ENCODE measurements at places on chromosomes 7 and 10. TPM values are rescaled to one million over a fixed set of nuclear protein-coding genes. Genes with fewer than 3 reads are reported as not detected.

DNA sequence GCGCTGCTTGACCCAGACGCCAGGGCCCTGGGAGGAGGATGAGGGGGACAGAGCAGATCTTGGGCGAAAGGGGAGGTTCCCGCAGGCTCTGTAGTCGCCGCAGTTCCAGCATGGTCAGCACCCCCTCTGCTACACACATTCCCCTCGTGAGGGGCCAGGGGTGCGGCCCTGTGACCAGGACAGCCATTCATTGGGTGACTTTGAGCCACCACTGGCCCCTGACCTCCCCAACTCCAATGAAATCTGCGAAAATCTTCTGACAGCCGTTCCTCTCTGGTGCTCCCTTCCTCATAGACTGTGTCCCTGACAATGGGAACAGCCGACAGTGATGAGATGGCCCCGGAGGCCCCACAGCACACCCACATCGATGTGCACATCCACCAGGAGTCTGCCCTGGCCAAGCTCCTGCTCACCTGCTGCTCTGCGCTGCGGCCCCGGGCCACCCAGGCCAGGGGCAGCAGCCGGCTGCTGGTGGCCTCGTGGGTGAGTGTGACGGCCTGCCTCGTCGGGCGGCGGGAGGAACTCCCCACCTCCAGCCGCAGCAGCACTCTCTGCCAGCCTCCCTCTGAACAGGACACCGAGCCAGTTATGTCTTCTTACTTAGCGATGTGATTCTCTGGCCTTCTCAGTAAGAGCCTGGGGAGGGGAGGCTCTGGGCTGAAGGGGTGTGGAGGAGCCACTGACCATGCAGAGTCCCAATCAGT, 825 bp downstream of the TMEM176A start:
- DNase-seq, result peak; percentile 65

GRCh38 chr7:140232957-140233917, 56.5 kb upstream of the KDM7A start:
- no peak for DNase-seq

DNA sequence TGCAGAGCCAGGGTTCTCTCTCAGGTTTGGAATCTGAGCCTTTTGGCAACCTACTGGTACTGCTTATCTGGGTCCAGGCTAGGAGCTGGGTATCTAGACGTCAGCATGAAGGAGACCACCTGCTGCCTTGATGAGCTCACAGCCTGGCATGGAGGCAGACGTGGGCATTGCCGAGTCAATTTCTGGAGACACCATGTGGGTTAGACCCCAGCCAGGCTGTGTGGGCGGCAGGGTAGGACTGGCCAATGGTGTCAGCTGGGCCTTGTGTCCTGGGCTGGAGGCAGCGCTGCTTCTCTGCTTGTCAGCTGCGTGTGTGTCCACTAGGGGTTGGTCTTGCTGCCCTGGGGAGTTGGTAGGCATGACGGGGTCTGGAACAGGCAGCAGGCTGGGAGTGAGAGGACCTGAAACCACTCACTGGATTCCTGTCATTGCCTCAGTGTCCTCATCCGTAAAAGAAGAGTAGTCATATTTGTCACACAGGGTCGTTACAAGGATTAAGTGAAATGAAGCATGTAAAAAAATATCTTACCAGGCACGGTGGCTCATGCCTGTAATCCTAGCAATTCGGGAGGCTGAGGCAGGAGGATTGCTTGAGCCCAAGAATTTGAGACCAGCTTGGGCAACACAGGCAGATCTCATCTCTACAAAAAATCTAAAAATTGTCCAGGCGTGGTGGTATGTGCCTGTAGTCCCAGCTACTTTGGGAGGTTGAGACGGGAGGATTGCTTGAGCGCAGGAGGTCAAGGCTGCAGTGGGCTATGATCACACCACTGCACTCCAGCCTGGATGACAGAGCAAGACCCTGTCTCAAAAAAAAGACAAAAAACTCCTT, 31.7 kb upstream of the ANKRD2 start:
- DNase-seq, result no peak

DNA sequence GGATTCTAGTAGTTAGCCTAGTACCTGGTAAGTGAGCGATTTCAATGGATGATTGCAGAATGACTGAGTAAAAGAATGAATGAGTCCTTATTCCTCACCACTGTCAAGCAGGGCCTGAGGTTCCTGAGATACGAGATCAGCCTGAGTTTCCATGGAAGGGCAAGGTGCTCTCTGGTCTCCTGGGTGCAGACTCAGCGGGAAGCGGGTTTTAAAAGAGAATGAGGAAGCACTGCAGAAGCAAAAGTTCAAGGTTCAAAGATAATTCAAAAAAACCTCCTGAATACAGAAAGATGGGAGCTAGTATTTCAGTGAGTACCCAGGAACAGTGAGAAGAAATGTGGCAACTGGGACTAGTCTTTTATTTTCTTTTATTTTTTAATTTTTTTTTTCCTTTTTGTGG, 4.3 kb downstream of the ZNF3 start:
- DNase-seq, result no peak

- no peak for DNase-seq
Observed at GRCh38 chr10:77820349-77820748, 106.2 kb downstream of the DLG5 start.

- DNase-seq, result no peak
Observed at GRCh38 chr7:12493407-12493806, 77.1 kb upstream of the SCIN start.

DNA sequence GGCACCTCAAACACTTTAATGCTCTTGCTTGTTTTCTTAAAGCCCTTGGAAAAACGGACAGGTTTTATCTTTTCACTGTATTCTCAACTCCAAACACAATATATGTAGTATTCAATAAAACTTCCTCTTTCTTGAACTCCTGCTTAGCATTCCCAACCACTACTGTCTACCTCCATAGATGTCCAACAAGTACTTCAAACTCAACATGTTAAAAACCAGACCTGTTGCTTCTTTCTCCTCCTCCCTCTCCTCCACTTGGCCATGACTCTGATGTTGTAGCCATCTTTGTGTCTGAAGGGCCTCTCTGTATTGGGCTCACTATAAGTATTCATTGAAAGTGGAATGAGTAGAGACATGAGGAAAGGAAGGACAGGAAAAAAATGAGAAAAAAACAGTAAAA, 16.2 kb upstream of the COL17A1 start:
- DNase-seq, result no peak

GRCh38 chr7:154302380-154302779, 250.2 kb downstream of the DPP6 start:
- DNase-seq, result no peak

DNA sequence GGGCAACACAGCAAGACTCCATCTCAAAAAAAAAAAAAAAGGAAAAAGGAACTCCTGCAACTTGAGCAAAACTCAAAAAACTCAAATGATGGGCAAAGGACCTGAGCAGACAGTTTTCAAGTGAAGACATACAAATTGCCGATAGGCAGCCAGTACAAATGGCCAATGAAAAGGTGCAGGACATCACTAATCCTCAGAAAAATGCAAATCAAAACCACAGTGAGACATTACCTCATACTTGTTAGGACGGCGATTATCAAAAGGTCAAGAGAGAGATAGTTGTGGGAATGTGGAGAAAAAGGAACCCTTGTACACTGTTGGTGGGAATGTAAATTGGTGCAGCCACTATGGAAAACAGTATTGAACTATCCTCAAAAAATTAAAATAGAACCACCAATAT, 16.8 kb downstream of the SVOPL start:
- no peak for DNase-seq

DNA sequence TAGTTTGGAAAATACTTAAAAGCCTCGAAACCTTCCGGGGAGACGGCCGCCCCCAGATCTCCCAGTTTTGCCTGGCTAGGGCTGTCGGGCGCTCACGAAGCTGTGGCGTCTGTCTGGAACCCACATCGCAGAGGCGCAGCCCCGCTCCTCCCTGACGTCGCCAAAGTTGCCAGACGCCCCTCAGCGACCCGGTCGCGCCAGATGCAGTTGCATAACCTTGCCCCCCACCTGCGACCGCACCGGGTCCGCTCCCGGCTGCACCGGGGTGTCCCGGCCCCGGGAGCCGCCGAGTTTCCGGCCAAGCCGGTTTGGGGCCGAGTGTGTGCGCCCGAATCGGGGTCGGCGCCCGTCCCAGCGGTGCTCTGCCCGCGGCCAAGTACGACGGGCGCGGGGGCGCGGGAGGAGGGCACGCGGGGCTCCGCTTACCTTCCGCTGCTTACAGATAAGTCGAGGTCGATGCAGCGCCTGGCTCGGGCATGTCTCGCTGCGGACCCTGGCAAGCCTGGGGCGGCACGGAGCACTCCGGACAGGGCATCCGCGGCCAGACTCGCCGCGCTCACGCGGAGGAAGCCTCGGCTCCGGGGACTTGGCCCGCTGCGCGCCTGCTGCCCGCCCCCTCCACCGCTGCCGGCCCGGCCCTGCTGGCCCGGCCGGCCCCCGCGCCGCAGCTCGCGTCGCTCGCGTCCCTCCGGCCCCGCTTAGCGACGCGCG, 665 bp downstream of the INSYN2A start:
- DNase-seq, result peak; percentile 82

Gene LDB1
- polyA plus RNA-seq, result 170 TPM

Gene SFTPA1
- not detected for polyA plus RNA-seq

Gene C7orf33
- polyA plus RNA-seq, result not detected

Gene POLR2J2
- polyA plus RNA-seq, result 2.1 TPM

Gene ASB10
- not detected for polyA plus RNA-seq

Gene CRTAC1
- polyA plus RNA-seq, result 1.2 TPM

Gene ERVW-1
- 0.08 TPM for polyA plus RNA-seq

Gene MYL10
- polyA plus RNA-seq, result 0.18 TPM

Gene BTBD16
- polyA plus RNA-seq, result not detected

Gene GARIN1A
- not detected for polyA plus RNA-seq

Gene STEAP2
- 13.4 TPM for polyA plus RNA-seq

Gene ANKRD61
- polyA plus RNA-seq, result 0.23 TPM

Data from H1 (cell line).